ENCODE measurements at places on chromosomes 12 and 14.

DNA sequence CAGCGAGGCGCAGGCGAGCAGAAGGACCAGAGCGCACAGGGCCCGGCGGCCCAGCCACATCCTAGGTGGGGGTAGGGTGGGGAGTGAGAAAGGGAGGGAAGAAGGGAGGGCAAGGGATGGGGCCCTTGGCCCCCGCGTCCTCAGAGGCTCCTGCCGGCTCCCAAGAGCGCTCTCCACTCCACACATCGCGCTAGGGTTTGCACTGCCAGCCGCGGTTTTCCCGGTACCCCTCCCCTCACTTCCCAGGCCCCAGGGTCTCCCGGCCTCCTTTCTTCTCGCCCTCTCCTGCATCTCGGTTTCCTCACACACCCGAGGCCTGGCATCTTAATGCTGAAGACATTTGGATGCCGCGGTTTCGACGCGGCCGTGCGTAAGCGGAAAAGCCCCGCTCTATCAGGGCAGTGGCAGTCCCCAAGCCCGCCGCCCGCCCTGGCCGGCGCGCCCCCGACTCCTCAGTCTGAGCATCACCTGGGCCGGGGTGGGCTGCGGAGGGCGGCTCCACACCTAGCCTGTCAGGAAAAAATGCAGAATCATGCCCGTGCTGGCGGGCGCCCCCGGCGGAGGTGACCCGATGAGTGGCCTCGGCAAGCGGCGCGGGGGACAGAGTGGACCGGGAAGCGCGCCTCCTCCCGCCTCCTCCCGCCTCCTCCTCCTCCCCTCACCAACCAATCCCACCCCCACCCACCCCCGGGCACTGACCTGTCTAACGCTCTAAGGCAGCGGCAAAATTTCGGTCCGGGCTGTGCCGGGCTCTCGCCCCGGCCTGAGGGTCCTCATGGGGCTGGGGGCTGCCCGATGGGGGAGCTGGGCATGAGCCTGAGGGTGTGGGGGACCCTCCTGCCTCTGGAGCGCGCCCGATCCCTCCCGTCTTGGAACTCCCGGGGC lies 686 bp downstream of the B4GALNT1 start:
- DNase-seq: no peak

DNA sequence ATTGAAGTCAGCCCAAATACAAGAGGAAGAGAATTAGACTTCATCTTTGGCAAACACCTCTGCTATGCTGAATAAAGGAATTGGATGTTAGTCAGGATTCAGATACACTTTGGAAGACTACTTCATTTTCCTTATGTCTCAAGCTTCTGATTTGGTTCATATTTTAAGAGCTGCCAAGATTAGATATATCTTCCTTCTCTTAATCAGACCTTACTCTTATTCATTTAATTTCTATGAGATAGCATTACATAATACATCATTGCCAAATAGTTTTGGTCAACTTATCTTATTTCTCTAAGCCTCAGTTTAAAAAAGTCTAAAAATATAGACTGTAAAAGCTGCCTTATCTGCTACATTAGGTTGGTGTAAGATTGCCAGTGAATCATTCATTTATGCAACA lies 330.6 kb upstream of the NAV3 start:
- DNase-seq: peak; percentile 0

GRCh38 chr12:4974217-4974616 lies 64.5 kb downstream of the KCNA1 start:
- no peak for DNase-seq

DNA sequence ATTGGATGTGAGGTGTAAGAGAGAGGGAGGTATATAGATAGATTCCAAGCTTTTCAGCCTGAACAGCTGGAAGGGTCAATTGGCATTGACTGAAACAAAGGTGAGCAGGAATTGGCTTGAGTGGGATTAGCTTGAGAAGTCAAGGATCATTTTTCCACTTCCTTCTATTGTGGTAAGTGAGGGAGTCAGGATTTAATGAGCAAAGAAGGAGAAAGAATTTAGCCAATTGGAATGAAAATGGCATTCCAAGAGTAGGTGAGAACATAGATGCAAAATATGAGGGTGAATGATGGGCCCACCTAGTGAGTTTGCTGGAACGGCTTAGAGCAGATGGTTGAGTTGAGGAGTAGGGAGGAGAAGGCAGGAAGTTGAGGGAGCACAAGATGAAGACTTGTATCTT lies 56.5 kb upstream of the ETV6 start:
- no peak for DNase-seq

GRCh38 chr12:64931321-64931720 lies 106.9 kb downstream of the TBC1D30 start:
- DNase-seq: no peak

DNA sequence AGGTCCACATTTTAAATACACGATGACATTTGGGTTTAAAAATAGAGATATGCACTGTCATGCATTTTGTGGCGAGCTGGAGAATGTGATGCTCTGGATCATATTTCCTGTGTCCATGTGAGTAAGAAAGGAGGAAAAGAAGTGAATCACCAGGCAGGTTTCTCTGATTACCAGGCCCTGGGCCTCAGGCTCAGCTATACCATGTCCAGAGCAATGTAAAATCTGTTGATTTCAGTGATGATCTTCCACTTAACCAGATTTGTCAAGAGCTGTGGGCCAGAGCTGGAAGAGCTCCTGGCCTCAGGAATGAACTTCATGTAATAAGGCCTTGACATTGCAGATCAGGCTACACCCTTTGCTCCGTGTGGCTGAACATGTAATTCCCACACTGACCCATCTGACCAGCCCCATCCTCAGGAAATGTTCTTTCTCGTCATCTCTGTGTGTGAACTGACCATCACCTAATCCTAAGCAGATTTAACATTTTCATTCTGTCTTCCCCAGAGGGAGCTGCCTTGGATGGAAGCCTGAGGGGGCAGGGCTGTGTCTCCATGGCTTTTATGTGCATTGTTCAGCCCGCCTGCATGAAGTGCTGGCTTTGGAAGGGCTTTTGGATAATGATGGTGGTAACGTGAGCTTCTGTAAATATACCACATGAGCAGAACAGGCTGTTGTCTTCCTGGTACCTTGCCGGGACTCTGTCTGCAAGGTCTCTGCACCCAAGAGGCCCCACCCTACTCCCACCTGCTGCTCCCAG lies 54.5 kb downstream of the CRACR2A start:
- DNase-seq: no peak

DNA sequence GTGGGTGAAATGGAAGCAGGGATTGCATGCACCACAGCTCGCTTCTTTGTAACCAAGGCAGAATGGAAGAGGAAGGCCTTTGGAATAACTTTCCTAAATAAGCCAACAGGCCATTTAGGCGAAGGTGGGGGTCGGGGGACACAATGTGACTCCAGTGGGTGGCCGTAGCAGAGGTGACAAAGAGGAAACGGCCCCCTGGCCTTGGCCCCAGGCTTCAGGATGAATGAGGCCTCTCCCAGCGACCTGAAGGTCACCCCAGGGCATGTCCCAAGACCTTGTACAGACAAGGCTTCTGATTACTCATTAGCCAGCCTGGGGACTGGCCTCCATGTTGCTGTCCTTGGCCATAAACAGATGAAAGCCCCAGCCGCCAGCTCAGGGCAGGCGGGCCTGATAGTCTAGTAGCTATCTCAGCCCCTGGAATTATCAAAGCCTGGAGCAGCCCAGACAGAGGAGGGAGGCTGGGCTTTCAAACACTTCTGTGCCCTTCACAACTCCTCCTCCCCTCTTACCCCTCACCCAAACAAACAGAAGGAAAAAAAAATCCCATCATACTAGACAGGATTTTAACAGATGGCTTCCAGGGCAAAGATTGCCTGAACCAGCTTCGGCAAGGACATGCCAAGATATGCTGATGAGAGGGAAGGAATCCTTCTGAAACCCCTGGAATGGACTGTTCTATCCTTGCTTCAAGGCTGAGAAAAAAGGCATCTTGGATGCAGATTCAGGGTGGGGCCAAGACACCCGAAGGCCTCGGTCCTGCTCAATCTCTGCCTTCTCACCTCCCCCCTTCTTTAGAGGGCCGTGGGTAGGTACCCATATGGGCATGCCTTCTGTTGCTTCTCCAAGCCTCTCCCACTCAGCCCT lies 142.3 kb upstream of the PARP11 start:
- no peak for DNase-seq

DNA sequence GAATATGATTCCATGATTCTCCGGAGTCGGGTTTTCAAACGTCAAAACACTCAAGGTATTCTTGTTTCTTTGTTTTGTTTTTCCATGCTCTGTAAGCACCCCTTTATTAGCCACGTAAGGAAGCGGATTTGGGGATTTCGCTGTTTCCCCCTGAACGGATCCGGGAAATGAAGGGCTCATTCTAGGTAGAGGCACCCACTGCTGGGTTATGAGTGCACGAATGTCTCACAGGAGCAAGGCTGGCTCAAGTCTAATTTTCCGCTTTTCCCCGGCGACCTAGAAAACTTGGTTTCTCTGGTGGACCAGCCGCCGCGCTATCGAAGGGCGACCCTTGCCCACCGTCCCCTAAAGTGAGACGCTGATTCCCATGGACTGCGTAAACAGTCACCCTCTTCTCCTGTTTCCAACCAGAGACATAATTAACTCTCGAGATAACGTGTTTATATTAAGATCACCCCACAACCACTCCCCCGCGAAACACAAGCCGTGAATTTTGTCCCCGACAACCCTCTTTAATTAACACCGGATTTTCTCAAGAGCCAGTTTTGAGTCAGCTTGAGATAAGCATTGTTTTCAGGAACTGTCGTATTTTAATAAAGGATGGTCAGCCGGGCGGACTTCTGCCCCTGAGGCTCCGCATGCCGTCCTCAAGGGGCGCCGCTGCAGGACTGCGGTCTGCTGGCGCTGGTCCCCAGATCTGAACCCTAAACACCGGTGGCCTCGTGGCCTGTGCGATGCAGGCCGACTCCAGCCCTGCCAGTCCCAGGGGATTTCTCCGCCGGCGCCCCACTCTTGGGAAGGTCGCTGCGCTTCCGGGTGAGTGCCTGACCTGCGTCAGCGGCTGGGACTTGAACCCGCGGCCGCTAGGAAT lies 515 bp upstream of the ABCC9 start:
- DNase-seq: peak; percentile 11

- DNase-seq: no peak
Observed at GRCh38 chr12:113559466-113559865, 87.8 kb upstream of the LHX5 start.

DNA sequence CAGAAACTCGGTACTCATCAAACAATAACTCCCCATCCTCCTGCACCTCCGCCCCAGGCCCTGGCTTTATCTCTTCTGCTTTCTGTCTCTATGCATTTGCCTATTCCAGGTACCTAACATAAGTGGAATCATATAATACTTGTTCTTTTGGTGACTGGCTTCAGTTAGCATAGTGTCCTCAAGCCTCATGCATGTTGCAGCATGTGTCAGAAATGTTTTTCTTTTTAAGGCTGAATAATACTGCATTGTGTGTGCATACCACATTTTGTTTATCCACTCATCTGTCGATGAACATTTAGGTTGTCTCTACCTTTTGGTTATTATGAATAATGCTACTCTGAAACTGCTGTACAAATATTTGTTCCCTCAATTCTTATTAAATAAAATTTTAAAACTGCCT lies 117.1 kb downstream of the KICS2 start:
- no peak for DNase-seq

DNA sequence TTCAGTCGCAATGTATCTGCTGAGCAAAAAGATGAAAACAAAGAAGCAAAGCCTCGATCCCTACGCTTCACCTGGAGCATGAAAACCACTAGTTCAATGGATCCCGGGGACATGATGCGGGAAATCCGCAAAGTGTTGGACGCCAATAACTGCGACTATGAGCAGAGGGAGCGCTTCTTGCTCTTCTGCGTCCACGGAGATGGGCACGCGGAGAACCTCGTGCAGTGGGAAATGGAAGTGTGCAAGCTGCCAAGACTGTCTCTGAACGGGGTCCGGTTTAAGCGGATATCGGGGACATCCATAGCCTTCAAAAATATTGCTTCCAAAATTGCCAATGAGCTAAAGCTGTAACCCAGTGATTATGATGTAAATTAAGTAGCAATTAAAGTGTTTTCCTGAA lies 19.8 kb downstream of the CKB start:
- DNase-seq: no peak

DNA sequence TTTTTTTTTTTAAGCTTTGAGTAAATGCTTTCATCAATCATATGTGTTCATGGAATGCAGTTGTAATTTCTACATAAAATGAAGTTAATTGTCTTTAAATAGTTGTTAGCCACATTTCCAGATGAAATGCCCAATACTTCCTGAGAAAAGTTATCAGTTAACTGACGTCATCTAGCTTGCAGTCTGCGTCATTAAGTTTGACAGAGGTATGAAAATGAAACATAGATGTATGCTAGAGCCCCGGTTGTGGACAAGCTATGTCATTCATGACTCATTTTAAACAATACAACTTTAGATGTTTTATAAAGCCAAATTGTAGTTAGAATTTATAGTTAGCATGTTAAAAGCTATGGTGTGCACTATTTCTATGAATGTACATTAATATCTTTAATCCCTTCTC lies 90.7 kb downstream of the PLEKHA5 start:
- no peak for DNase-seq

DNA sequence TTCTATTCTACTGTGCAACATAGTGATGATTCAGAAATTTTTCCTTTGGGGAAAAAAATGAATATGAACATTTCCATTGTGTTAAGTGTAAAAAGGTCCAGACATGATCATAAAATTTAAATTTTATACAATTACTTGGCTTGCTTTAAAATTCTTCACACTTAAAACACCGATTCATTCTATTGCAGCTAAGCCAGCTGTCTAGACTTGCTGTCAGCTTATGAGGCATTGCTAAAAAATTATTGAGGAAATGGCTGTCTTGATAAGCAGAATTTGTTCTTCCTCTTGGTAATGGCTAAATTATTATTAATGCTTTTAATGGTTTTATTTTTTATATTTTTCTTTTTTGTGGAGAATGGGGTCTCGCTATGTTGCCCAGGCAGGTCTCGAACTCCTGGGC lies 1.8 kb downstream of the LYSET start:
- DNase-seq: no peak

GRCh38 chr14:89349171-89350008 lies 67.6 kb downstream of the FOXN3 start:
- no peak for DNase-seq

GRCh38 chr14:64388533-64389285 lies 556 bp downstream of the MTHFD1 start:
- DNase-seq: peak; percentile 41

DNA sequence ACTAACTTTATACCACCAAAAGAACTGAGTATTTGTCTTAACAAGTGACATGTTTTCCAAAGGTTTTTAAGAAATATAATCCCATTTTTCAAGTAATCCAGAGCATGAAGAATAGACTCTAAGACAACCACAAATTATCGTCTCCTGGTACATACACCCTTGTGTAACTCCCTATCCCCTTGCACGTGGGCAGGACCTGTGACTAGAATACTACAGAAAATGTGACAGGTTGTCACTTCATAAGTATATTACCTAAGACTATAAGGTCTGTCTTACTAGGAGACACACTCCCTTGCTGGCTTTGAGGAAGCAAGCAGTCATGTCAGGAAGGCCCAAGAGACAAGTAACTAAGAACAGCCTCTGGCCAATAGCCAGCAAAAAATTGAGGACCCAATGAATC lies 8.3 kb upstream of the TTC5 start:
- no peak for DNase-seq
